ENCODE measurements at places on chromosomes 2 and 18.

DNA sequence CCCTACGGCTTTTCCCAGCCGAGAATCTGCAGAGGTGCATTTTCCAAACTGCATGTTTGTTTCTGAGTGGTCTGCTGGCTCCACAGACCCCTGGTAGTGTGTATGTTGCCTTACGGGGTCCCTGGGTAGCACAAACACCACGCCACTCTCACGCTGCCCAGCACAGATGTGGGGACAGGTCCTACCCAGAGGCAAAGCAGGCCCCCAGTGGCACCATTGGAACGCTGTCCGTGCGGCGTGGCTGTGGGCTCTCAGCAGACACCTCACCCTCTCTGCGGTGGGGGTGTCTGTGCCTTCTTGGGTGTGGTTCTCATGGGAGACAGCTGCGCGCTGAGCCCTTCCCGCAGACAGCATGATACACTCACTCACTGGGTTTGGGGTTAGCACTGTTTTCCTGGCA lies 137.4 kb downstream of the NFATC1 start:
- no peak for DNase-seq

- peak; percentile 29 for DNase-seq
These were observed 194.0 kb downstream of the ZNF407 start for GRCh38 chr18:74791501-74792194.

DNA sequence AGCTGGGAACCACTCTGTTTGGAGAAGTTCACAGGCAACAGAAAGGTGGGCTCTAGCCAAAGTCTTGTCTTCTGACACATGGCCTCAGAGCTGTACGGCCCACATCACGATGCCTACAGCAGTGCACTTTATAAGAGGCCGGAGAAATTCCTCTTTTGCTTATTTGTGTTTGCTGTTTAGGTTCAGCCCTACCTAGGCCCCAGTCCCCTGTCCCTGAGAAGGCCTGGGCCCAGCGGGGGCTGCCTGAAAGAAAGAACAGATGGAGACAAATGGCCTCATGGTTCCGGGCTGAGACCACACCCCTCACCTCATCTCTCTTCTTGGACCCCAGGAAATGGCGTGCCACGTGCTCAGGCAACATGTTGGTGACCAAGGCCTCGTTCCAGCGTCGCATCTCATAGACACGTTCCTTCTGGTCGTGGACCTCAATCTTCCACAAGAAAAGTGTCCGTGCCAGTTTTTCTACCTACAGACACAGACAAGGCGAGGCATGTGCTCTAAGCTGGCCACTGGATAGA lies 30.9 kb downstream of the CENPO start:
- no peak for DNase-seq

DNA sequence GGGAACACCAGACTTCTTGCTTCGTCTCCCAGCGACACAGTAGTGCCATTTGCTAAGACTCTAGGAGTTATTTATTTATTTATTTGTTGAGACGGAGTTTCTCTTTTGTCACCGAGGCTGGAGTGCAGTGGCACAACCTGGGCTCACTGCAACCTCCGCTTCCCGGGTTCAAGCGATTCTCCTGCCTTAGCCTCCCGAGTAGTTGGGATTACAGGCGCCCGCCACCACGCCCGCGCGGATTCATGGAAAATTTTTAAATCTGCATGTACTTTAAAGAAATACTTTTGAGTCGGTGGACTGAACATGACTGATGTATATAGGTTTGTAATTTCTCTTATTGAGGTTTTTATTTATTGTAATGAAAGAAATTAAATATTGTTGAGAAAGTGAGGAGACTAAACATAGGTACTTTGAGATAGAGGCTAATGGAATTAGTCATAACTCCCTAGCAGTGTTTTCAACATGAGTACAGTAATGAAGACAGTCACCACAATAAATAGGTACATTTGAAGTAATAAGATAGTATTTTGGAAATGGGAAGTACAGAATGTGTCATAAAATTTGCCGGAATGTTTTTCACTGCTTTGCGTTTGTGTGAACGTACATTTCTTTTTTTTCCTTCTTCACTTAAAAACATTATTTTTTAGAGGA lies 983 bp downstream of the MTX2 start:
- DNase-seq: no peak

DNA sequence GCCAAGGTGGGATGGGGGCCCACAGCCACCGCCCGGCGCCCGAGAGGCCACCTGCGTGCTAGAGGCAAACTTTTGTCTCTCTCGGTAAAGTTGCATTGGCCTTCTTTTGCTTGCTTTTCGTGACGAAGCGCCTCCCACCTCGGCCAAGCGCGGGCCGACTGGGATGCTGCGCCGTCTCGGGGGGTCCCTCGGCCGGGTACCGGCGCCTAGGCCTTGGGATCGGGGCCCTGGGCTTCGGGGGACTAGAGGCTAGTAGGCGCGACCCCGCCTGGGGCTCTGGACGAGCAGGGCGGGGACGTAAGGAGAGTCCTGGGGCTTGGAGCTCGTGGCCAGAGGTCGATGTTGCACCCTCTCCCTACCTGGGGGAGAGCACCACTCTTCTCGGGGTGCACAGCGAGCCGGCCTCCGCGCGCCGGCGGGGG lies 545 bp downstream of the GLI2 start:
- DNase-seq: no peak

DNA sequence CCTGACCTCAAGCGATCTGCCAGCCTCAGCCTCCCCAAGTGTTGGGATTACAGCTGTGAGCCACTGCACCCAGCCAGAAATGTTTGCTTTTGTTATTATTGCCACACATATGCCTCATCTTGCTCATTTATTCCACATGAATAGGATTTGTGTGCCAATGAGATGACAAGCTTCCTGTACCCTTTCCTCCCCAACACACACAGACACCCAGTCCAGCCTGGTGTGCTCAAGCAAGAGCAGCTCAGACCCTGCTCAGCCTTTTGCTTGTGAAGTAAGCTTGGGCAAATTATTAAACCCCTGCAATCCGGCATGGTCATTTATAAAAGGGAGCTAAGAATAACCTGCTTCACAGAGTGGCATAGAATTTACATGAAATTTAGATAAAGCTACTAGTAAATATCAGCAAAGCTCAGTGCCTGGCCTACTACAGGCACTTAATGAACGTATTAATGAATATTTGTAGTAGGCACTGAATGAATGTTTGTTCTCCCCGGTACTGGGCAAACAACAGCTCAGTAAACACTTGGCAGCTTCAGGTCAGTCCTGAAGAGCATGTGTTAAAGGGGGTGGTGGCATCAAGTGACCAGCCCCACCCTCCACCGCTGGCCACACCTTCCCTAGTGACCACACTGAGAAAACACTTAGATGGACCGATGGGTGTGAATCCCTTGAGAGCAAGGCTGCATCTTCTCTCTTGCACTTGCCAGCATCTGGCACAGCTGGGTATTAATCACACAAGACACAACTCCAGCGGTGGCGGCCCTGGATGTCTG lies 280.2 kb downstream of the SRBD1 start:
- DNase-seq: peak; percentile 19

DNA sequence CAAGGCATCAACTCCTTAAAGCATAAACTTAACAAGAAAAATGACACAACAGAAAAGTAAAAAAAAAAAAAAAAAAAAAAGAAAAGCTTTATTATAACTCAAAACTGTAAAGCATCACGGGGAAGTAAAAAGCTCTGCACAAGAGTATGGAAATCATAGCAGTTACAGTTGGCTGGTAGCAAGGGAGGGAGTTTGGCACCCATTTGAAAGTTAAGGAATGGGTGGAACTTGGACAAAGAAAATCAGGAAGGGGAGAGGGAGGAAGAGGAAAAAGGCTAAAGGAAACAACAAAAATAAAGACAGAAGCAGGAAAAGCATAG lies 8.6 kb downstream of the KLF7 start:
- DNase-seq: no peak

DNA sequence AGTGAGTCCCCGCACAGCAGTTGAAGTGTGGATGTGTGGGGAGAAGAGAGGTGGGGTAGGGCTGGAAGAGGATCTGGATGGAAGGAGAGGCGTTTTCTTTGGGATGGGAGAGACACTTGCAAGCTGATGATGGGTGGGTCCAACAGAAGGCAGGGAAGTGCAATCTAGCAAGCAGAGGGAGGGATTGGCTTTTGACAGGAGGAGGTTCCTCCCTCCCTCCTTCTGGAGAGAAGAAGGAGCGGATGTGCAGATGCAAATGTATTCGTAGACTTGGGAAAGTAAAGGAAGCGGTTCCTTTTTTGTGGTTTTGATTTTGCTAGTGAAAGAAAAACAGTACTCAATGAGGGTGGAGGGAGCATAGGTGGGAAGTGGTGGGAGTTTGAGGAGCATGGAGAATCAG lies 48.9 kb downstream of the LAMA3 start:
- DNase-seq: no peak

DNA sequence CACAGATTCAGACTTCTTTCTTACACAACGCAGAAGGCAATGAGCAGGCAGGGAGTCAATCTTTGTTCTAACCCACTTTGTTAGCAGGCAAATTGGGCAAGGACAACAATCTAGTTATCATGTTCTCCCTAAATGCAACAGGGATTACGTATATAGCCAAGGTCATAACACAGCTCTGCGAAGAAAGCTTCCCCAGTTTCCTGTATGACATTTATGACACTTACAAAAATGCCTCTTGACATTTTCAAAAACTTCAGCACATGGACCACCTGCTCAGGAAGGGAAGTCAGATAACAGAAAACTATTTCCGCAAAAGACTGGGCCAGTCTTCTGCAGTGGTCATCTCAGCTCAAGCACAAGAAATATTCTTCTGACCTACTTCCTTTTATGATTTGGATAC lies 106.1 kb downstream of the IRS1 start:
- no peak for DNase-seq

GRCh38 chr2:240129311-240129710 lies 6.8 kb downstream of the COPS9 start:
- DNase-seq: no peak

DNA sequence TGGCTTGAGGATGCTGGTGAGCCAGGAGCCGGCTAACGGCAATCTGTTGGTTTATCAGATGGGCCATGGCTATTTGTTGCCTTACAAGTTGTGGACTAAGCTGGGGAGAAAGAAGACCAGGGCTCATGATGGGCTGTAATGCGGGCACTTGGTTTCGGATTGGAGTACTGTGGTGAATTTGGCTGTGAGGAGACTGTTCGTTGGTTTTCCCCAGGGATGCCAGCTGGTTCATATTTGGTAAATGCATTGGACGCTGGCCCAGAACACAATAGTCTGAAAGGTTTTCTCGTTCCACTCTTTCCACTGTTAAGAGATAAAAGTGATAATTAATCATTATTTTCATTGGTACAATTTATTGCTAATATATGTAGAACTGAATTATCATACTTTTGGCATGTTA lies 108.9 kb downstream of the SATB2 start:
- no peak for DNase-seq

DNA sequence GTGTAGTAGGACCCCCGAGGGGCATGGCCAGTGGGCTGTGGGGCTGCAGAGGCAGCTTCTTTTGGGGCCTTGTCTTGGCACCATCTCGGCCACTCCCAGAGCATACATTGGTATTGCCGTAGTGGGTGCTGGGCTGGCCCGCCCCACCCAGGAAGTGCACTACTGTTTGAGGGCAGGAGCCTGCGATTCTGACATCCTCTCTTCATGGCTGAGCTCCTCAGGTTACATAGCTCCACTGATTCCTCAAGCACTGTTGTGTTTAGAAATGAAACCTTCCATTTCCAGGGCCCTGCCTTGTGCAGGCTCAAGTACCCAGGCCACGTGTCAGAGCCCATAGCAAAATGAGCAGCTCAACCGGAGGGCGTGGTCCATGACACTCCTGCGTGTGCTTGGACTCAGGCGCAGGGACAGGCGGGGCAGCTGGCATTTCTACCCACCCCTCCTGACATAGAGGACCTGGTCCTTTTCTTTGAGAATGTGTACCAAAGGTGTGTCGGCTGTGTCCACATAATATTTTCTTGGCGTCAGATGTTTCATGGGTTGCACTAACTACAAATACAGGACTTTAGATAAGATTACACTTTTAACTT lies 67.9 kb downstream of the DGKD start:
- DNase-seq: peak; percentile 43

DNA sequence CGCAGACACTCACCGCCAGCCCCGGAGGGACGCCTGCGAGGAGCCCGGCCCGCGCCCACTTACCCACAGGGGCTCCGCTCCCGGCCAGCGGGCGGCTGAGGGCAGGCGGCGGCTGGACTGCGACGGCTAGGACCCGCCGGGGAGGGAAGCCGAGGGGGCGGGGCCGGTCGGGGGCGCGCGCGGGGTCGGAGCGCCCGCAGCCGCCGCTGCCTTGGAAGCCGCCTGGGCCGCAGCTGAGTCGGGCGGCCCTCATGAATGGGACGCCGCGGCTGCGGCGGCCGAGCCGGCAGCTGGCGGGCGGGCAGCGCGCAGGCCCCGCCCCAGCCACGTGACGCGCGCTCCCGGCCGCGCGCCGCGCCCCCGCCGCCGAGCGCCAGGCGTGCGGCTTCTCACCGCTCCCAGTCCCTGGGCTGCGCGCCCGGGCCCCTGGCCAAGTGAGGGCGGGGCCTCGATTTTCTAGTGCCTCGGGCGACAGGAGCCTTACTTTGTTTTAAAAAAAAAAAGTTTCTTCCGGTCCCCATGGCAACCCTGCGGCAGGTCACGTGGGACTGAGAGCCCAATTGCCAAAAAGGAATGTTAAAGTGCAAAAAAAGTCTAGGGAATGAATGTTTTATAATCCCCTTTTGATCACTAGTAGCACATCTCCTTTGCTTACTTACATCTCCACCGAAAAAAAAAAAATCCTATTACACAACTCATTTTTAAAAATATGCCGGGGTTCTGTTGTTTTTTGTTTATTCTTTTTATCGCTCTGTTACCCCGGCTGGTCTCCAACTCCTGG lies at the start of gene LPIN2:
Gene LPIN2, minus strand, starts transcription at position 121 of the 781 bp plus-strand sequence. CDS start 52,304 bp downstream, outside the sequence.
- DNase-seq: peak; percentile 98

- DNase-seq: peak; percentile 54
These were observed 340.0 kb upstream of the MEX3C start for GRCh38 chr18:51537487-51537886.

- no peak for DNase-seq
These were observed 32.0 kb upstream of the LOXHD1 start for GRCh38 chr18:46688853-46689525.
